ENCODE measurements at places on chromosomes 4 and X.

- DNase-seq = no peak
Measured at GRCh38 chr4:13445841-13446790, 38.0 kb downstream of the RAB28 start.

GRCh38 chr4:87209696-87210095, 10.7 kb downstream of the KLHL8 start:
- no peak for DNase-seq

DNA sequence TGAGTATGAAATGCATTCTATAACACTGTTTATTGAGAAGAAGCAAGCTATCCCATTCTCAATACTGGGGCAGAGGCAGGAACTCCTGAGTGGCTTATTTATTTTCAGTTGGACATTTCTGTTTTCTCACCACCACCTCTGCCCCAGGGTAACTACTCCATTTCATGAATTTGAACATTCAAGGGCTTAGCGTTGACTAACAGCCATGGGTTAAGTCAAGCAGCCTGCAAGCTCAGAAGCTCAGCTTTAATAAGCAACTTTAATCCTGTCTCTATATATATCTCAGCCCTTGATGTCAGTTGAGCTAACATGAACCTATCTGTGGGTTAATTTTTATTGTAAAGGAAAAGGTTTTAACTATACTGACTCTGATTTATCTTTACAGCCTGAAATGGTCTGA, 93.8 kb downstream of the MBNL3 start:
- no peak for DNase-seq

GRCh38 chrX:149825424-149825823, 43.7 kb downstream of the MAGEA9 start:
- no peak for DNase-seq

- DNase-seq = no peak
Measured at GRCh38 chr4:14920759-14921320, 81.4 kb upstream of the CPEB2 start.

Data from activated gamma-delta T cell (primary cell).